ENCODE measurements at places on chromosomes 4 and X.

DNA sequence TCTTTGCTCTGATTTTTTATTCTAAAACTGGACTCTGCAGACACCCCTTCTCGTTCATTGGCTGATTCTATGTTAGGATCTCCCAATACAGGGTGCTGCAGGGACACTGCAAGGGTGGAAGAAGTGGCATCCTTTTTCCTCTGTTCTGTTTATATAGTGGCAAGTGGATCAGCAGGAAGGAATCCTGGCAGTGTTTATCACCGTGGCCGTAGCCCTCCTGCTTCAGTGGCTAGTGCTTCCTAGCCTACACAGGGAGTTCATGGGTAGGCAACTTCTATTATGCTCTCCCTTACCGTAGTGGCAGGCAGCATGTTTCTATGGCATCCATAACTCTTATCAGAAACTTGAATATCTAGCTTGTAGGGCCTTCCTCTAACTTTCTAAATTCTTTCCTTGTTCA is 6.4 kb upstream of the AP1AR start:
- peak; percentile 19 for DNase-seq

GRCh38 chr4:184310881-184311709 is 93.4 kb upstream of the ENPP6 start:
- DNase-seq, result no peak

DNA sequence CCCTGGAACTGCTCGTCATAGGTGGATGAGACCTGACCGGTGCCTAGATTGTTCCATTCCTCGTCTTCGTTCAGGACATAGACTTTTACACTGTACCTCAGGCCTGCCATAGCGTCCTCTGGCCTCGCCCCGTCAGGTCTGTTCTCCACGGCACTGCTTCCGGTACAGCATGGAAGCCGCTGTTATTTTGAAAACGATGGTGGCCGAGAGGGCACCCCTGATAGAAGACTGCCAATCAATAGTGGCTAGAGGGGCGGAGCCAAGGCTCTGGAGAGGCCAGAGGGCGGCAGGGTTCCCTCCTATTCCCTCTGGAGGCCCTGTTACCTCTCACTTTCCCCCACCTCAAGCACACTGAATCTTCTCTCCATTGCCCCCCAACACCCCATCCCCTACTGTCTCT is at the start of gene PPP4R3C:
TSS of gene PPP4R3C (minus strand) at position 155 of the 400 bp plus-strand sequence. CDS start at position 110, 45 bp downstream.
- no peak for DNase-seq

DNA sequence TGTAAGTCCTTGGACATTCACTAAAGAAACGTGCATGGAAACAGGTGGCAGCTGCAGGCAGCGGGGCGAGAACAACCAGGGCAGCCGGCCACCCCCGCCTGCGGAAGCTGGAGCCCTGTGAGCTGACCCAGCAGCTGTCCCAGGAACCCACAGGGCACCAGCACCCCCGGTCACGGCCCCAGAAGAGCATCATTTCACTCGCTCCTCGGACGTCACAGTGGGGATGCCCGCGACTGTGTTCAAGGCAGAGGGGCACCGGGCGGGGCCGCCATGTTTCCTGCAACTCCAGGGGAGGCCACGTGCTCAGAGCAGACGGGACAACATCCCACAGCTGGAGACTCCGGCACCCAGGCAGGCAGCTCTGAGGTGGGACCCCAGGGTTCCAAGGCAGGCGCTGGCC is 45.0 kb upstream of the CPLX1 start:
- no peak for DNase-seq

GRCh38 chr4:20254511-20255250 is 3.0 kb downstream of the SLIT2 start:
- peak; percentile 61 for DNase-seq

DNA sequence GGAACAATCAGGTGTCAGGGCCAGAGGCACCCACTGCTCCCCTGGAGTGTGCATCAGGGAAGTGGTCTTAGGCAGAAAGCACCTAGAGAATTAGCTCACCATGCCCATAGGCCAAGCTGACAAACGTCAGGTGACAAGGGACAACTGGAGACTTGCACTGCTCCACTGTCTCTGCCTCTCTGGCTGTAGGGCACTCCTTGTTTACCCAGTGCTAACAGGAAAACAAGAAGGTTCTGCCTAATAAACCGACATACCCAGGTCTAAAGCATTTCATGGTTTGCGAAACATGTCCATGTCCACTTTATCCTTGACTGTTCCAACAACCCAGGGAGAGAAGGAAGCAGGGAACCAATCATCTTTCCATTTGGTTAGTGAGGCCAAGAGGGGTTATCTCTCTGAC is 92.5 kb upstream of the MAMLD1 start:
- DNase-seq, result no peak

DNA sequence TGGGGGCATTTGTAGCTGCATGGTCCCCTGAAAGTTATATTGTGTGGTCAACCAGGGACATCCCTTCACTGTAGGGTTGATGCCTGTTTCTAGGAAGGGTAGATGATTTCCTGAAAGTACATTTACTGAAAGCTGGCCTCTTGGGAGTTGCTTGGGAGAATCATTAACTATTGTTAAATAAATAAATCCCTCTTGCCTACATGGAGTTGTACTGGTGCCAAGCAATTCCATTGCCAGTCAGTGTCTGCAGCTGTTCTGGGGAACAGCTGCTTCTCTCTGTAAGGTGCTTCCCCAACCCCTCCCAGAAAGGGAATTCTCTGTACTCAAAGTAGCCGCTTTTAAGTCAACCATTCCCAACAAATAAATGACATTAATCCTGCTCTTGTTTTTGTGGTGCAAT is 51.1 kb downstream of the C4orf51 start:
- DNase-seq, result peak; percentile 69

DNA sequence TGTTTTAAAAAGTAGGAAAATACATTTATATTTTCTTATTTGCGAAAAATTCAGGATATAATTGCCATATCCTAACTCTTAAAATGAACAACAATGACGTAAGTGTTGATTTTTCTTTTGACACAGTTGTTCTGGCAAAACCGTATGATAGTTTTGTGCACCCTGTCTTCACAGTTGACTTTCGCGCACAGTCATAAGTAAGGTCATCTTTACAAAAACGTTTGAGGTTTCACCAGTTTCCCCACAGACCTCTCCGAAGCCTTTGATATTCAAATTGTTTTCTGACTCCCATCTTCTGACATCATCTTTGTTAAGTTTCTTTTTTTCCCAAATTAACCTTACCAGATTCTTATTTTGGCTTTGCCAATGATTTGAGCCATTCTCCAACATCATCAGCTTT is 48.1 kb upstream of the ATXN3L start:
- no peak for DNase-seq

DNA sequence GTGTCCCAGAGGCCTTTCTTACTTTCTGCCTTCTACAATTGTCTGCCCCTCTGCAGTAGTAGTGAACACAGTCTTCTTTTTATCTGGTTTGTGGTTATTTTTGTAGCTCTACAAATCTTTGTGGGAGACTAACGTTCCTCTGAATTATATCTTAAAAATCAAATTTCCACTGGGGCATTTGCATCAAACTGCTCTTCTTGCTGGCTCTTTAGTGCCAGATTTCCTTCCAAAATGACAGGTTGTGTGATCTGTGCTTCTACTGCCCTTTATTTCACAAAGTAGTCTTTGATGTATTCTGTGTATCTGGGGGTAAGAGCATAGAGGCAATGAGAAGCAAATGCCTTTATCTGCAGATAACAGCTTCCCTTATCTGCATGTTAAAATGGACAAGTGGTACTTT is 34.5 kb downstream of the TSPAN7 start:
- no peak for DNase-seq

GRCh38 chr4:165756836-165757235 is 116.2 kb upstream of the TLL1 start:
- DNase-seq, result no peak

- no peak for DNase-seq
Observed at GRCh38 chrX:76064825-76065224, 108.0 kb upstream of the PBDC1 start.

GRCh38 chrX:19904778-19905367 is 17.5 kb upstream of the SH3KBP1 start:
- peak; percentile 59 for DNase-seq

DNA sequence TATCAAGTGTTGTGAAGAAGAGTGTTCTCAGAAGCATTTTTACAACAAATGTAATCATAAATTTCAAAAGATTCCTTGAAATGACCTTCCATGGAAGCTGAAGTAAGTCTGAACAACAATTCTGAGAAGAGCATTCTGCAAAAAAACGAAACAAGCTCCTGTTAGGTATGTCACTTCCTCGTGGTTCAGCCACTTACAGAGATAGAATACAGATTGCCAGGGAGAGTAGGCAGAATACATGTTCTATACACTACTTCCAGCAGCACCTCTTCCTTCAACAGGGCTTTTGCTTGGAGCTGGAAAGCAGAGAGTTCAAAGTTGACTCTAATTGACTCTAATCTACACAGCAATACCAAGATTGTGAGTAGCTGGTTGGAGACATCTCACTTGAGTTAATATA is 274.5 kb downstream of the ADGRA3 start:
- DNase-seq, result no peak

GRCh38 chrX:97843200-97843811 is 959.6 kb downstream of the RPA4 start:
- no peak for DNase-seq

DNA sequence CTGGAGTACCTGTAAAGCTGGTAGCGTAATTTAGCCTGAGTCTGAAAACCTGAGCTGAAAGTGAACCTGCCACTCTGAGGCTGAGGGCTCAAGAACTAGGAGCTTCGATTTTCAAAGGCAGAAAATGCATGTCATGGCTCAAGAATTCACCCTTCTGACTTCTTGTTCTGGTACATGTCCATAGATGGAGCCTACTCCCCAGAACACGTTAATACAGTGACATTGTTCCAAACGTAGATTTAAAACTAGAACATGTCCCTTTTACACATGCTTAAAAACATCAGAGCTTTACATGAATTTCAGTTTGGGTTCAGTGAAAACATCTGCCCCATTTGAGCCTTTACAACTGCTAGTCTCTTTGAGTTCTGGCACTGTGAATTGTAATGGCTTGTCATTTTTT is 115.5 kb upstream of the WDR1 start:
- DNase-seq, result no peak

DNA sequence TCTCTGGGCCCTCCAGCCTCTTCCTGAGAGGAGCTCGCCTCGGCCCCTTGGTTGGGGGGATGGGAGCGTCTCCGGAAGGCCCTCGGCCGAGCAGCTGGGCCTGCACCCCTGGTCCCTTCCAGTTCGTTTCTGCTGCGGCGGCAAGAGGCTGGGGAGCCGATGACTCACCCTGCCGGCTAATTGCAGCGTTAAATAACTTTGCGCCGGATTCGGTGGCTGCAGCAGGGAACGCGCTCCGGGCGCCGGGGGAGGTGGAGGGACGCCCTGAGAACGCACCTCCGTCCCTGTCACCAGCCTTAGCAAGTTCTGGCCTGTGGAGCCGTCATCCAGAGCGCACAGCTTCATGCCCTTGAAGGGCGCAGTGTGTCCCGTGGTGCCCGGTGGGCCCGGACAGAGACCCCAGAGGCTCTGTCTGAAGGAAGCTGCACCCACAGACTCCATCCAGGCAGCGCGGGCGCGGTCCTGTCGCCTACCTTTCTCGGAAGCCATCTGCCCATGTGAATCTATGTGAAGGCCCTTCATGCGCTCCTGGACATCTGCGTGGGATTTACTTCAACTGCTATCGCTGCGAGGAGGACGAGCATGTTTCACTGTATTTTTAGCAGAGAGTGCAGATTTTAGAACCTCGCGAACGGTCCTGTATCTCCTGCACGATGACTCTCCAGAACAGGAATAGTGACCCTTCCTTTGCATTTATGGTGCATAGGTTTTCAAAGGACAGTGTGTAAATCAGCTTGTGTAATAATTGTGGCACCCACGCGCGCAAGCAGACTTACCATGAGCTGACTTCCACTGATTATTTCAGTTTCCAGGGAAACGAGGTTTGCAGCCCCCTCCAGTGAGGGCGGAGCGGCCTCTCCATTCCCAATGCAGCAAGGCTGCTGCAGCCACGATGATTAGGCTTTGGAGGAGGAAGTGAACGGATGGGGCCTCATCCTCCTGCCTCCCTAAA is 1.7 kb upstream of the TMEM271 start:
- peak; percentile 56 for DNase-seq

- no peak for DNase-seq
Observed at GRCh38 chrX:97158269-97158668, 274.6 kb downstream of the RPA4 start.

DNA sequence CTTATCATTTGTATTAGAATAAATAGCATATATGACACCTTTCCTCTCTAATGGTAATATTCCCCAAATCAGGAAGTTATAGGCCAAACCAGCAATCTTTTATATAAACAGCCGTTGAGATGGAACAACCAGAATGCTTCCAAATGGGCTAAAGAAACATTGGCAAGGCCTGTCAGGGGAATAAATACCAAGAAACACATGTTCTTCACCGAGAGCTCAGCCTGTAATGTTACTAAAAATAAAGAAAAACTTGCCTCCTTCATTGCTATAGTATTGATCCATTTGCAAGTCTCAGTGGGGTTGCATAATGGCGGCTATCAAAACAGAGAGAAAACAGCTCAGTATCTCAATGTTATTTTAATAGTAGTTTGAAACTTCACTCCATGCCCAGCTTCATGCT is 104.9 kb downstream of the FAM13A start:
- DNase-seq, result no peak

DNA sequence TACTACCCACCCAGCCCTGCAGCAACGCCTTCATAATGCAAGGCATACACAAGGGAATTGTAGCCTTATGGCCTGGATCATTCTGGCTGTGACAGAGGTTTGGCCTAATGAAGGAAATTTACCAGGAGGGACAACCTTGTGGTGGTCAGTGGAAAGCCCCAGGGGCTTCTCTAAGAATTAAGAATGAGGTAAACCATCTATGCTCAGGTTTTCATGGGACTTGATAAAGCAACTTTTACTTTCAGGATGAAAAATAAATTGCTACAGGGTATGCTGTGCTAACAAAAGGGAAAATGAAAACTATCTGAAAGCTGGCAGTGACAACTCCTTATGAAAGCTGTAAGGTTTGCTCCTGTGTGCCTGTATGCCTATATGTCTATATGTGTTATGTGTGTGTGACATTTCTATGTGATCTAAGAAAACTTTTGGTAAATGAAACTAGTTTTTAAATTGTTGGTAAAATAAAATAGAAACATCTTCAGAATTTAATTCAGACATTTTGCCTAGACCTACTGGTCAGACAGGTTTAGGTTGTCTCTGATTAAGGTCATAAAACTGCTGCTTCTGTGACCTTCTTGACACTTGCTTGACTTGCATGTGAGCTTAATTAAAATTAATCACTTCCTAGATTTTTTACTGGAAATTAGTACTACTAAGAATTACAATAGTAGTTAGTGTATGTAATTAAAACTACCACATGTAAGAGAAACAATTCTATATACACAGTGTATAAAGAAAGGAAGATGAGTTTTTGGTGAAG is 19.9 kb upstream of the TXK start:
- DNase-seq, result no peak

DNA sequence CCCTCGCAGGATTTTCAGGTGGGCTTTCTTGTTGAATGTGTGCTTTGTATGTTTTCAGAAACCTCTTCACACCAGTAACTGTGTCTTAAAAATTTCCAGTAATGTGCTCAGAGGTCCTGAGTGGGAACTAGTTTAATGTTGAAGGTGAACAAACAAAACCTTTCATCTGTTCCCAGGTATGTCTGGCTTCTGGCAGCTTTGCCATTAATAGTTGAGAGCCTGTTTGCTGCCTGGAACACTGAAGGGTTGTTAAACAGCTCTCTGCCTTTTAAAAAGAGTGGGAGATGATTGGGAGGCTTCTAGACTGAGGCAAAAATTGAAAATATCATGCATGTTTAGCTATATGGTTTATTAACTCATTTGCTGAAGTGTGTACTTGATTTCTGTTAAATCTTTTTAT is 161.2 kb upstream of the AGTR2 start:
- no peak for DNase-seq
